Lower leg skin (tissue), 4 donors: ENCODE measurements at places on chromosomes 12 and 14.

- DNase-seq, result no peak
Measured at GRCh38 chr14:77372304-77372841, 4.5 kb downstream of the TMED8 start.

- DNase-seq, result no peak
Measured at GRCh38 chr12:27052176-27052575, 29.8 kb downstream of the MED21 start.

- DNase-seq, result no peak
Measured at GRCh38 chr12:63064080-63064479, 86.9 kb downstream of the AVPR1A start.

DNA sequence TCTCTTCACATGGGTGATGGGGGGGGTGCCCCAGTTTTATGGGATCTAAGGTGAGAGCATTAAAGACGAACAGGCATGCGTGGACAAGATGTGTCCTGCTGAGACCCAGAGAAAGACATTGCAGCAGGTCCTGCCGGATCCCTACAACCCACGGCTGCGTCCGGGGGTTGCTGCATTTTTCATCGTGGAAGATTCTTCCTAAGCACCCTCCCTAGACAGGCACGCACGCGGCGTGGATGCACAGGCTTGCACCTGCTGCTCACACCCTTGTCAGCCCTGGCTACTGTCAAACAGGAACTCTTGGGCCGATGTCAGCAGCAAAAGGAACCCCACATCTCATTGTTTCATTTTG is 280.6 kb upstream of the RTL1 start:
- DNase-seq, result no peak

GRCh38 chr12:79186506-79186905 is 321.9 kb downstream of the SYT1 start:
- DNase-seq, result no peak

GRCh38 chr14:24389226-24389848 is 9.5 kb upstream of the NYNRIN start:
- DNase-seq, result no peak

- DNase-seq, result no peak
Measured at GRCh38 chr14:76936483-76936882, 92.0 kb downstream of the IRF2BPL start.
